ENCODE measurements at places on chromosomes 5 and 9.
A peak's percentile ranks its signal among the peaks of the same experiment; 100 is the strongest.

DNA sequence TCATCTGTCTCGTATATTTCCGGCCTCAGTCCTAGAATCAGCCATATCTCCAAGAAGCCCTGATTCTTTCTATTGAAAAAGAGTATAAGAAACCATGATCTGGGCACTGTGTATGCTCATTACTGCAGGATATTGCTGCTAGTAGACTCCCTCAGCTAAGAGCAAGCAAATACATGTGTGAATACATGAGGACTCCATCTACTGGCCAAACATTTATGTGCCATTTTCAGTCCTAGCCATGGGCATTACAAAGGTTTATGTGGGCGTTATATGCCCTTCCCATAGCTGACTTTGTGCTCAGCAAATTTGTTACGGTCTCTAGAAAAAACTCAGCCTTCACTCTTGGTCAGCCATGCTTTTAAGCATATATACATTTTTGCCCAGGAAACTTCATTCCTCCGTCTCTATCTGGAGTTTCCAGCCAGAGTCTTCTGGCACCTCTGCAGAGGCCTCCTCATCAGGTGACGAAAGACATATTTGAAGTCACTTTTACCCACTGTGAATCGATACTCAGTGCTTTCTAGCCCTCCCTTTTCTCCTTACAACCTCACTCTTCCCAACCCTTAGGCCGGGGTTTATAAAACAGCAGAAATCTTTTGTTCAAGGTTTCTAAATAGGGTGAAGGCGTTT is 1495.6 kb upstream of the CDH6 start:
- DNase-seq = no peak

DNA sequence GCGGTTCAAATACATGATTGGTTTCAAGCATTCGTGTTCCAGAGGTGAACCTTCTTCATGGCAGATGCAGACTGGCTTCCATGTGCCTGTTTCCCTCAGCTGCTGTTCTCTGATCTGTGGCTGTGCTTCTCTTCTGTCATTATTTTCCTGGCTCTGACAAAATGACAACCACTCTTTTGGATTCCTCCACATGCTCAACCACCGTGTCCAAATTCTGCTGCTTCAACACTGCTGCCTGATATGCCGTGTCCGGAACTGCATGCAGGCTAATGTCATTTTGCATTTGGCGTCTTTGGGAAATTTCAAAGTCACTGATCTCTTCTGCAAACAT is 368.7 kb upstream of the ZNF608 start:
- no peak for DNase-seq

- DNase-seq = no peak
Measured at GRCh38 chr9:95104980-95105379, 212.5 kb downstream of the FANCC start.

DNA sequence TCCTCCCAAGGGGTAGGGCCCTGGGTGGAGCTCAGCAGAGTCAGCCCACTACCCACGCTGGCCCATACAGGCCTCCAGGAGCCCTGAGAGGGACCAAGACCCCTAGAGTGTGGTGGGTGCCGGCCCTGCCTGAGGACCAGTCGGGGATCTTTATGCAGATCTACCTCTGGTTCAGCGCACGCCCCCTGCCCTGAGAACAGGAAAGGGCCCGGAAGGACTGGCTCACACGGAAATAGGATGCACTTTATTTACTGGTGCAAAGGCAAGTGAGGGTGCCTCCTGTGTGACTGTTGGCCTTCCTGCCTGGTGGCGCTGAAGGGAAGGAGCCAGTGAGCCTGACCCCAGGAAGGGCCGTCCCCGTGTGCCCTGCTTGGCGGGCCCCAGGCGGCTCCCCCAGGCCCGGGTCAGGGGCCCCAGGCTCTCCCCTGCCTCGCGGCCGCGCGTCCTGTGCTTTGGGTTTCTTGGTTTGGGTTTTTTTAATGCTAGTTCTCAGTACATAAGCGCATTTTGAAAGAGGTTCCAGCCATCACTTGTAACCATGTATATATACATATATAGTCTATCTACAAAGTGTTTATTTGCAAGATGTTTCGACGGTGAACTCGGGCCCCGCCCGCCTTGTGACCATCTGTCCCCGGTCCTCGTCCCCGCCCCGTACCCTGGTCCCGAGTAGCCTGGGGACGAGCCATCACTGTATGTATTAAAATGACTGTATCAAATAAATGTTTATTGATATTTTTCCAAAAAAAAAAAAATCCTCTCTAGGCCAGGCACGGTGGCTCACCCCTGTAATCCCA is 76.4 kb upstream of the ROR2 start:
- no peak for DNase-seq

DNA sequence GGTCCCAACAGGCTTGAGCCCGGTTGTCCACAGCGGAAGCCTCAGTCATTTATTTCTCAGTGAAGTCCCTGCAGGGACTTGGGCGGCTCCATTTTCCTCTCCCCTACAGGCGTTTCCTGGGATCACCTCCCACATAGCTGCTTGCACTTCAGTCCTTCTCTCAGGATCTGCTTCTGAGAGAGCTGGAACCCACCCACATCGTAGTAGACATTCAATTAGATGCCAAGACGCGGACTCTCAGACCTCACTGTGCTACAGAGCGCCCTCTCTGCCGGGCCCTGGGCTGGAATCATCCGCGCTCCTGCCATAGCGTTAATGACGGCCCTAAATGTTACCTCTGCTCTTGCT is 54.0 kb upstream of the ROR2 start:
- DNase-seq = no peak

DNA sequence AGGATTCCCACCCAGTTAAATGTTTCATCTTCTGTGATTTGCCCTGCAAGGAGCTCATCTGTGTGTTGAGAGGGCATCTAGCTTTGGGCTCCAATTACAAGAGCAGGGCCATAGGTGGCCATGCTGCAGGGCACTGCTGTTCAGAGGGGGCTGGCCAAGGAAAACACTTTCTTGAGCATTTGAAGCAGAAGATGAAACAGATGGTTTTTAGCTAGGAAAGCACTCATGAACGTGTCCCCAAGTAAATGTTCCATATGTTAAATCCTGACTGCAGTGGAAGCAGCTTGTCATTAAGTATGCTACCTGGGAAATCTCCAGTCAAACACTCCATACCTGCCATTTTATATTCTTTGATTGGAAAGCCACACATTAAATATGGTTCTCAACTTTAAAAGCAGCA is 176.6 kb downstream of the FBXL7 start:
- DNase-seq = no peak

DNA sequence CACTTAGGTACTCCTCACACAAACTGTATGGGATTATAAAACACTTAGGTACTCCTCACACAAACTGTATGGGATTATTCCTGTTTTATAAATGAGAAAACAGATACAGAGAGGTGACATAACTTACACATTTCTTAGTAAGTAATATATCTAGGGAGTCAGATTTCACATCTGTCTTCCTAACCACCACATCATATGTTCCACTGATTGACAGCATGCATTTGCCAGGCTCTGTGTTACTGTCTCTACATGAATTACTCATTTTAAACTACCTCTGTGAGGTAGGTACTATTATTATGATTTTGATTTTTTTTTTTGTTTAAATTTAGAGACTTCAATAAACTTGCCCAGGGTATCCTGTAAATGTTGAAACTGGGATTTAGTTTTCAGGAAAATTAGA is 232.7 kb downstream of the CCDC171 start:
- no peak for DNase-seq

DNA sequence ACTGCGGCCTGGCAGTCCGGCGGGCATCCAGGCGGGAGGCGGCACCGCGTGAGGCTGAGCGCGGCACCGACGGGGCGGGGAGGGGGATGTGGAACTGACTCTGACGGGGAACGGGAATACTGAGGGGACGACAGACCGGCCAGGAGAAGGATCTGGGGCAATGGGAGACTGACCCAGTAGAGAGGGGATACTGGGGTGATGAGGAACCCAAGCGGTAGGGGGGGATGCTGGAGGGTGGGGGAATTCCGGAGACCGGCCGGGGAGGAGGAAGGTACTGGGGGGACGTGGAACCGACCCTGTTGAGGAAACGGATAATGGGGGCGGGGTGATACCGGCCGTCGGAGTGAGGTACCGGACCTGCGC is 423 bp downstream of the IPPK start:
- peak; percentile 39 for DNase-seq

- no peak for DNase-seq
Measured at GRCh38 chr5:171913987-171914273, 92.5 kb downstream of the FBXW11 start.

DNA sequence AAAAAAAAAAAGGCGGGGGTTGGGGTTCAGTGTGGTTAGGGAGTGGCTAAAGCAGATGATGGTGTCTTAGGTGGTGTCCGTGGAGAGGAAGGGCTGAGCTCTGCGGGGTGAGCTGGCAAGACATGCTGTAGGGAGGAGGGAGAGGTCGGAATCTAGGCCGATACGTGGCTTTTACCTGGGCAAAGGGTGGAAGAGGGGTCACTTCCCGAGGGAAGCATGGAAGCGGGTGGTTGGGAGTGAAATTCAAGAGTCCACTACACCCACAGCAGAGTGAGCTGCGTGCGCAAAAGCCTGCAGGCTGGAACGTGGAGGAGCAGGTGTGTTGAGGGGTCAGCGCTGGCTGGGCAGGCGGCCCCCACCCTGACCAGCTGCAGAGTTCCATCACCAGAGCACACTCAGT is 17.8 kb downstream of the TBC1D9B start:
- DNase-seq = no peak

GRCh38 chr5:122454541-122454940 is 142.5 kb downstream of the SNCAIP start:
- DNase-seq = no peak

GRCh38 chr5:97167435-97167834 is 15.6 kb downstream of the RIOK2 start:
- no peak for DNase-seq

DNA sequence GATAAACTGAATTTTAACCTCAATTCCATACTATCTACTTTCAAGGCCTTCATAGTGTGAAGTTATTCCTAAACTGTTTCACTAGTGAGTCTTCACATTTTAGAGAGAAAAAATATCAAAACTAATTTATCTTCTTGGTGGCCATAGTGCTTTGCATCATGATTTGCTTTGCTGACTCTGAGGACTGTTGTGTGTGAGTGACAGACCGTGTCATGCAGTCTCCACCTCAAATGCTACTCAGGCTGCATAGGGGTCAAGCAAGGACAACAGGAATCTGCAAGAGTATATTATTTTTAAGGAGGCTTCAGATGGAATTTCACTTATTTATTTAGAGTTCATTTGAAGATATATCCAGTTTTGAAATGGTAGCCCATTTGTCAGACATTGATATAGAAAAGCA is 34.5 kb downstream of the MACIR start:
- DNase-seq = no peak

- DNase-seq = no peak
Measured at GRCh38 chr5:146463446-146463845, 16.3 kb downstream of the TCERG1 start.

DNA sequence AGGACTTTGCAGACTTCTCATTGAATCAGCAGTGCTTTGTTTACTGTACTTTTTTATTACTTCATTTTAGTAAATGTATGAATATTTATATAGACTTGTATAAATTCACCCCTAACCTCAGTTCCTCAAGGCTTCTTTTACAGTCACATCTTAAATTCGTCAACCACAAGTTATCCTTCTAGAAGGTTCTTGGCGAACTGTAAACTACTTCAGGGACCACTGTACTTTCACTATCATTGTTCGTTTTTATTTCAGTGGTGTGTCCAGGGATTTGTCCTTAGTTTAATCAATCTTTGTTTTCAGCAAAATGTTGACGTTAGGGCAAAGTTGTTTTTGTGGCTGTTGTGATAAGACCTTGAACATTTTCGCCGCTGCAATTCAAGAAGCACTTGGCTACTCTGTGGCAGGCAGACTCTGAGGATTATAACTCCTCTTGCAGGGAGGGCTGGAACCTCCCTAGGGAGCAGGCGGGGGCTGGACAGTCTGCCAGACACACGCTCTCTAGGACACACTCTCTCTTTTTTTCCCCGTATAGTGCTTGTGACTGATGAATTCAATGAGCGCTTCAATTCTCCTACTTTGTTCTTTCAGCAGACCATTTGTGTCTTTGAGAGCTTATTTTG is 252.8 kb downstream of the FBXL7 start:
- no peak for DNase-seq

GRCh38 chr9:115815786-115816185 is 337.8 kb upstream of the PAPPA start:
- DNase-seq = no peak

- DNase-seq = no peak
Measured at GRCh38 chr9:99398241-99398640, 176.2 kb downstream of the SEC61B start.

GRCh38 chr5:43889233-43889632 is 286.3 kb downstream of the NNT start:
- no peak for DNase-seq
